ENCODE measurements at places on chromosomes 11 and 22.

DNA sequence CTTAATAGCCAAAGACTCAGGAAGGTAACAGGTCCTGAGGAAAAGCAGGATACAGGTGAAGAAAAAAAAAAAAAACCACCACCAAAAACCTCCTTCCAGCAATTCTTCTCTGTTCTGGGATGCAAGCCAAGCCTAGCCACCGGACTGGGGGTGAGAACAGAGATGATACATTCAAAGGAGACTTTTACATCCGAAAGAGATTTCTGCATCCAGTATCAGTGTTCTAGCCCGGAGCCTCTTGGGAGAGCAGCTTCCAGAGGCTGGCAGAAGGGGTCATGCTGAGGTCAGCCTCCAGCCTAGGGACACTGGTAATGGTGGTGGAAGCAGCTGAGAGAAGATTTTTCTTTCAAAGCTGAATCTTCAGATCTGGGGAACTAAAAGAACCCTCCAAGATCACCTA lies 76.2 kb downstream of the KCNC1 start:
- DNase-seq = no peak

- no peak for DNase-seq
Measured at GRCh38 chr11:13311570-13311969, 34.0 kb downstream of the BMAL1 start.

GRCh38 chr11:92670308-92670890 lies 299.1 kb upstream of the MTNR1B start:
- no peak for DNase-seq

GRCh38 chr11:65501472-65502273 lies 2.8 kb downstream of the MALAT1 start:
- DNase-seq = no peak

DNA sequence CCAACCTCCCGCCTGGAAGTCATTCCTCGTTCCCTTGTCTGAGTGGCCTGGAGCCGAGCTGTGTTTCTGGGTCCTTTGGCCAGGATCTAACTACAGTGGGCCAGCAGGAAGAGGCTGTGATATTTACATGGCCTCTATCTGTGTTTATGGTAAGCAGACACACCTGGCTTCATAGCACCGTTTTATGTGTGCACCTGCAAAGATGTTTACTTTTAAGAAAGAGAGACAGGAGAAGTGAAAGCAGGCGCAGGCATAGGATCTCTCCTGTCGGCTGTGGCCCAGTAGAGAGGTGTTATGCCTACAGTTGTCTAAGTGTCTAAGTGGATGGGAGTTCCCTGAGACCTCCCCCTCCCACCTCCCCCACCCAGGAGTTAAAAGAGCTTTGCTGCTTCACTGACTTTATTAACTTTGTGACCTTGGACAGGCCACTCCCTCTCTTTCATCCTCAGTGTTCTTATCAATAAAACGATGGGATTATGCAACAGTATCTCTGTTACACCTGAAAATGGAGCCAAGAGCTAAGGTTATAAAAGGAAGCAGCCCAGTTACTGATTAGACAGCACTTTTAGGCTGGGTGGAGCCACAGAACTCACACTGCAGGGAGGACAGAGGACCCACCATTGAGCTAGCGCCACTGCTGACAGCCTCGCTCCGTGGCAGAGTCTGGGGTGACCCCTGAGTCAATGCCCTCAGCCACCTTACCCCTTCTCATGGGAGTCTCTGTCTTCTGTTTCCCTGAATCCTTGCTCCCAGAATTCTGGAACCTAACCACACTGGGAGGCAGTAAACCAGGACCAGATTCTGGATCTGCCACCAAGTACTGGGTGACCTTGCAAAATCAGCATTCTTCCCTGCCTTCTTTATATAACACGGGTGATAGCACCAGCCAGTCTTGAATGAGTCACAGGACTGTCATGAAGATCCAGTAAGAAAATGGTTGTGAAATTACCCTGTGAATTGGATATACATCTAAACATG lies 22.0 kb downstream of the ST14 start:
- DNase-seq = no peak

DNA sequence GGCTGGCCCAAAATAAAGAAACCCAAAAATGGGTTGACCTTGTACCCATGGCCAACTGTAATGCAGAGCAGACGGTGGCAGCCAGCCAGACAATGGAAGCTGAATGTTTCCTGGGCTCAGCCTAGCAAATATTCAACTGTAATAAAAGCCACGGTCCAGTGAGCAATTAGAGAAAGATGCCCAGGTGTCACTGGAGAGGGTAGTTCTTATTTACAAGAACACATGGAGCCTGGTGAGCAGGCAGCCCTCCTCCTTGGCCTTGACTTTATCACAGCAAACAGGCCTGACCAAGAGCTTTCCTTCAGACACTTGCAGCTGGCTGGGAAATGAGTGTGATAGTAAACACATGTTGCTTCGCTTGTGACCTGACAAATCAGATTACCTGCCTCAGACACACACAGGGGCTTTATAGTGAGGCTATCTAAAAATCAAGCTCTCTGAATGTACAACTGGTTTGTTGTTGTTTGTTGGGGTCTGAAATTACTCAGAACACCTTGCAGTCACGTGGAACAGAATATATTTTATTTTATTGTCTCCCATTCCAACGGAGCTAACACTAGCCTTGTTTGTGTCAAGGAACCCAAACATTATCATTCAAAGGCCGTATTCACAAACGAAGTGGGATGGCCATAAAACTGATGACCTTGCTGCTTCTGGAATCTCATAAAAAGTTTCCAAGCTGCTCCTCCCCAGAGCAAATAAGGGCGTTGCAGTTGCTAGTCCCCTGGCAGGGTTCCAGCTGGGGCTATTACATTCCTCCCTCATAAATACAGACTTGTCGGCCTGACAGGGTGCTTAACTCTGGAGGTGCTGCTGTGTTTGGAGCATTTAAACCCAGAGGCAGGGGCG lies 161.1 kb downstream of the BBOX1 start:
- DNase-seq = no peak

- no peak for DNase-seq
Measured at GRCh38 chr11:93033093-93033492, 63.6 kb downstream of the MTNR1B start.

DNA sequence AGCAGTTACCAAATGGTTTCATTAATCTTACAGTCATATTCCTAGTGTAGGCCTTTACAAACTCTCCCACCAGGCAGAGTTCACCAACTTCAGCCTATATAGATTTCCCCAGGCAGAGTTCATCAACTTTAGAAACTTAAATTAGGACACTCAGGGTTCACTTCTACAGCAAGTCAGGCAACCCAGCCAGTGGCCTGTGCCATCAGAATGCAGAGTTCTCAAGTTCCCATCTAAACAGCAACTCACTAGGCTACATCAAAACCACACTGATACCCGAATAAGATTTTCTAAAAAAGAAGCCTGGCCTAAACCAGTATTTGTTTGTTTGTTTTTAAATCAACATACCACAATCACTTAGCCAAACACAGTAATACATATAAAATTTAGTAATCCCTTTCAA lies 33.7 kb downstream of the PICALM start:
- DNase-seq = no peak

GRCh38 chr11:96114178-96115064 lies 190.5 kb upstream of the MTMR2 start:
- DNase-seq = no peak

DNA sequence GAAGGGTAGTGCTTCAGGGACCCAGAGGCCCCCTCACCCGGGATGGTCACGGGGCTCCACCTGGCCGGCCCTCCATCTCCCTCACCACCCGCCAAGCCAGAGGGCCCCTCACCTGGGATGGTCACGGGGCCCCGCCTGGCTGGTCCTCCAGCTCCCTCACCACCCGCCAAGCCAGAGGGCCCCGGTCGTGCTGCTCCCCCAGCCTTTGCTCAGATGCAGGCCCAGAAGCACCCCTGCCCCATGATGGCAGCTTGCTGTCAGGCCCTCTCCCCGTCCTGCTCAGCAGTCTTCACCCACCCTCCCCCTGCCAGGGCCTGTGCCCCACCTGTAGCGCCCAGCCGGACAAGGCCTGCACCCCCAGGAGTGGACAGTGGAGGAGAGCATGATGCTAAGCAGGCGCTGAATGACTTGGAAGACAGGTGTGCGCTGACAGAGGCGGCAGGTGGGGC lies 7.3 kb downstream of the DENND6B start:
- no peak for DNase-seq

GRCh38 chr11:112404112-112404511 lies 143.5 kb upstream of the PLET1 start:
- DNase-seq = no peak

DNA sequence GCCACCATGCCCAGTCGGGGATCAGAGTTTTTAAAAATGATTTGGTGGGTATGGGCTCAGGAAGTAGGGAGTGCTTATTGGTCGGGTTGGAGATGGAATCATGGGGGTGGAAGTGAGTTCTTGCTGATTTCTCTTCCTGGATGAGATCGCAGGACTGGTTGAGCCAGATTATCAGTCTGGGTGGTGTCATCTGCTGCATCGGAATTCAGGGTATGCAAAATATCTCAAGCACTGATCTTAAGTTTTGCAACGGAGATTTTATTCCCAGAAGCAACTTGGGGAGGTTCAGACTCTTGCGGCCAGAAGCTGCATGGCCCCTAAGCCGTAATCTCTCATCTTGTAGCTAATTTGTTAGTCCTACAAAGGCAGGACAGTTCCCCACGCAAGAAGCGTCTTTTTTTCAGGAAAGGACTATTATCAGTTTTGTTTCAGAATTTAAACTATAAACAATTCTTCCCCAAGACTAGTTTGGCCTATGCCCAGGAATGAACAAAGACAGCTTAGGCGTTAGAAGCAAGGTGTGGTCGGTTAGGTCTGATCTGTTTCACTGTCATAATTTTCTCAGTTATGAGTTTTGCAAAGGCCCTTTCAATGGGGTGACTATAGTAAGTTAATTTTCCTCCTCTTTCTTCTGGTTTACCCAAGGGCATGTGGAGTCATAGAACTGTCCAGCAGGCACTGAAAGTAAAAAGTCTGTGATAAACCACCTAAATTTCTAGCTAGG lies 1.4 kb upstream of the PIWIL3 start:
- DNase-seq = no peak

DNA sequence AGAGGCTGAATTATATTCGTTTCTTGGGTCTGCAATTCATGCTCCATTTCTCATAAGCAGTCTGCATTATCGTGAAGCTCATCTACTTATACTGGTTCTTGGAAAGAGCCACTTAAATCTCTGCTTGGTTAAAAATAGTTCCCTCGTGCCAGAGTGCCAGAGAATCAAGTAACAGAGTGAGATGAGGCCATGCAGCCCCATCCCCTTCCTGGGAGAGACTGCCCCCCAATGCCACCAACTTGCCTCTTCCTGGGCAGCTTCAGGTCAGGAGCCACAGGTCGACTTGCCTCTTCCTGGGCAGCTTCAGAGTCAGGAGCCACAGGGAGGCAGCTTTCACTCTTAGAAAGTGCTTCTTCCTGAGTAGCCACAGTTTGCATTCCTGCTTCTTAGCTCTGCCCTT lies 223.9 kb upstream of the ZBED5 start:
- no peak for DNase-seq

- no peak for DNase-seq
Measured at GRCh38 chr11:212150-213100, 4.9 kb downstream of the RIC8A start.

DNA sequence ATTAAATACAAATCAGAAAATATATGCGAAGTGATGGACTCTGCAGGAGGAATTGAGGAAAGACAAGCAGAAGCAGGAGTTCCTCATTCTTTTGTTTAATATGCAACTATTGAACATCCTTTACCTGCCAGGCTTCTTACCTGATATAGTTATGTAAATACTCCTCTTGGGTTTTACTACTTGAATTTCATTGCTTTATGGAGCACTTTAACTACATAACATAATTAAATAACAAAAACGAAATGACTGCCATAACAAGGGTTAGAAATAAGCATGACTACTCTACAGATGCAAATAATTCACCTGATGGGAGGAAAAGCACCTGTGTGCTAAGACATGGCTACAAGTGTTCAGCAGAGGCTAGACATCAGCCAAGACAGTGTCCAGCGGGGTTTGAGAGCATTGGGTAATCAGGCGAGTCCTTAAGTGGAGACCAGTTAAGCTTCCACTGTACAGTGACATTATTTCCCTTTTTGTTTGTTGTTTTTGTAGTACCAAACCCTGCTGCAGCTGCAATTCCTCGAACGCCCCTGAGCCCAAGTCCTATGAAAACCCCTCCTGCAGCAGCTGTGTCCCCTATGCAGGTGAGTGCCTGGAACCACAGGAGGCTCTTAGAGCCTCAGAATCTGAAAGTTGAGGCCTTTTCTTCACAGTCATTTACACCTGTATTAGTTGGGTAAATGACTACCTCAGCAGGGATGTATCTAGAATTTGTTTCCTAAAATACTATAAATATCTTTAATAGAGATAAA lies 67.4 kb downstream of the SPECC1L start:
- no peak for DNase-seq

DNA sequence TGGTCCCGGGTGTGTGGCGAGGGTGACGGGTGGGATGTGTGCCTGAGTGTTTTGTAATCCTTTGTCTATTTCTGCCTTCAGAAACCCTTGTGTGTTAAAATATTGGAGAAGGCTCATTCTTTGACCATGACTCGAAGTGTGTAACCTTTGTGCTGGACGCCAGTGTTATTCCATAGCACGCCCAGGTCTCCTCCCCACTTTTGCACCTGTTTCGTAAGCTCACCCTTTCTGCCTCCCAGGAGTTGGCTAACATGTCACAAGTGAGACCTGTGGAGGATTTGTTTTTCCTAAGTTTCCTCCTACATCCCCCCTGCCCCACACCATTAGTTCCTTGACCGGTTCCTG lies 382 bp downstream of the C11orf54 start:
- DNase-seq = no peak

DNA sequence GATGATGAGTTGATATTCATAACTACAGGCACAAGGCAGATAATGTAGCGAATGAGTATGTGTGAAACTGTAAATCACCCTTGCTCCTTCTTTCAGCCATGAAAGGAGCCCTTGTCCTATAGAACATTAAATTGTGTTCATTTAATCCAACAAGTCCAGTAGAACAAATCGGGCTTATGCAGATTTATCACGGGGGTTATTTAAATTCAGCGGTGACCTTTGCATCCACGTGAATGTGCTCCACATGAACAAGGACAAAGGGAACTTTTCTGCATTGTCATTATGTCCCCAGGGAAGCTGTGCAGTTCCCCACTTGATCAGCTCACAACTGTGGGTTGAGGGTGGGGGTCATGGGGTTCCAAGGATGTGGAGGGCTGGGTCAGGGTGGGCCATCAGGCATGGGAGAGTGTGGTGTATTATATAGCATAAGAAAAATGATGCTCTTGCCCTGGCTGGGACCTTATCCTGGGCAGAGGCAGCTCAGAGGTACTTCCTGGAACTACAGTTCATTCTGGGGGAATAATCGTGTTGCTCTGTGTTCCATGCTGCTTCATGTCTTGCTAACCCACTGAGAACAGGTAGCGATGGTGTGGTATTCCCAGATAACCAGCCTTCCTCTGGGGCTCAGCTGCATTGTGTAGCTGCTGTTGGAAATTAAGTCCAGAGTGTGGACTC lies 306.6 kb downstream of the FAT3 start:
- DNase-seq = no peak

DNA sequence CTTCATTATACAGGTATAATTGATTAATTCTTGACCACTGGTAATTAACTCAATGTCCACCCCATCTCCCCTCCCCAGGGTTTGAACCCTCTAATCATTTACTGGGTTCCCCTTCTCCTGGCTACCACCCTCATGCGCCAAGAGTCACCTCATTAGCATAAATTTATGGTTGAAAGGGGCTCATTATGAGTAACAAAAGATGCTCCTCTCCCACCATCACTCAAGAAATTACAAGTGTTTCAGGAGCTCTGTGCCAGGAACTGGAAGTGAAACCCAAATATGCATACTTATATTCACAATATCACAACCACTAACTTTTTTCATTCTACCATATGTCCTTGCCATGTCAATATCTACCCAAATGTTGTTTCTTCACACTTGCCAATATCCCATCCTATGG lies 7.8 kb upstream of the STIP1 start:
- no peak for DNase-seq

- no peak for DNase-seq
Measured at GRCh38 chr11:12941671-12942070, 67.4 kb upstream of the RASSF10 start.

All from activated T-cell treated with anti-CD3 and anti-CD28 coated beads for 24 hours (primary cell).